ENCODE measurements at places on chromosomes 5 and 9.

GRCh38 chr5:10123254-10123989 lies 126.3 kb downstream of the ATPSCKMT start:
- no peak for DNase-seq

- DNase-seq = no peak
Observed at GRCh38 chr5:59116231-59116865, 533.5 kb downstream of the RAB3C start.

- DNase-seq = no peak
Observed at GRCh38 chr5:30894811-30895210, 298.7 kb upstream of the CDH6 start.

GRCh38 chr5:149043641-149044040 lies 19.2 kb downstream of the SH3TC2 start:
- no peak for DNase-seq

DNA sequence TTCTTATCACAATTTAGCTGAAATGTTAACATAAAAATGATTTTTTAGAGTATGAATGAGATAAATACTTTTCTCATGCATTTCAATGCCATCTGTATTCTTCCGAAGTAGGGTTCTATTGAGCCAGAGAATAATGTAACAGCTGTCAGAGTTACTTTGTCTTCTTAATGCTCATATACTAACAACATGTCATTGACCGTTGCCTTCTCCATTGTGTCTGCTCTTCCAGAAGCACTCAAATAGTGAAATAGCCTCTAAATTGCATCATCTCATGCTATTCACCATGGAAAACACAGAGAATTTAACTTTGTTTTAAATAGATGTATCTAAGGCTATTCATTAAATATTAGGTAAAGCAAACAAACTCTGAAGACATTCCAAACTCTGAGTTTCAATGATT lies 1875.9 kb upstream of the CDH9 start:
- DNase-seq = no peak

DNA sequence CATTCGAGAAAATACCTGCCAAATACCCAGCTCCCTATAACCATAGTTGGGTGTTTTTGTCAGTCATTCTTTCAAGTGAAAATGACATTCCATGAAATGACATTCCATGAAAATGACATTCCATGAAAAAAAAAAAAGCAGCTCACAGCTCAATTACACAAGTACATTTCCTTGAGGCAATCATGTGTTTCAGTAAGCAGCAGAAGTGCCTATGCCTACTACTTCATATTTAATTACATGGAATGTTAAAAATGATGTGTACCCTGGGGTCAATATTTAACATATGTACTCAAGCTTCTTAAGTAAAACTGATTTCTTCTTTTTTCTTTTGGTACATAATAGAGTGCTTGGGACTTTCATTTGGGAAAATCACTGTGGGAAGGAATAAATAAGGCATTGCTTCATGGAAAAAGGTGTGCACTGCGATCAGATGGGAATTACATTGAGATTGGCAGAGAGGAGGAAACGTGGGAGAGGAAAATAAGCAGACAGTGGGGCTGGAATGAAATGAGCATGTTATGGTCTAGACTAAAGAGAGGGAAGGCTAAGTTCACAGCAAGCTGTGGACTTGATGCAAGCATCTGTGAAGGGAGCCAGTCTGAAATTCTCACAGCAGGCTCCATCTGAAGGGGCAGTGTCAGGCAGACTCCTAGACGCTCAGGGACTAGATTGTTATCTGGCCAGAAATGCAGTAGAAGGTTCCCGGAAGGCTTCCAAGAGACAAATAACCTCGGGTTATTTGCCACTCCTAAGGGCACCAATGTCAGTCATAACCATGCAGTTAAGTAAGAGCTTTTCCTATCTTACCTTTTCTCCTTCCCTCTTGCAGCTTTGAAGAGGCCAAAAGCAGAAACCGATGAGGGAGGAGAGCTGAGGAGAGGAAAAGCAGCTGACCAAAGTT lies 15.2 kb upstream of the SPATA9 start:
- peak; percentile 46 for DNase-seq

- DNase-seq = no peak
Observed at GRCh38 chr9:87875831-87876545, 6.7 kb upstream of the SPATA31E1 start.

- no peak for DNase-seq
Observed at GRCh38 chr9:131734165-131734610, 5.7 kb downstream of the RAPGEF1 start.

DNA sequence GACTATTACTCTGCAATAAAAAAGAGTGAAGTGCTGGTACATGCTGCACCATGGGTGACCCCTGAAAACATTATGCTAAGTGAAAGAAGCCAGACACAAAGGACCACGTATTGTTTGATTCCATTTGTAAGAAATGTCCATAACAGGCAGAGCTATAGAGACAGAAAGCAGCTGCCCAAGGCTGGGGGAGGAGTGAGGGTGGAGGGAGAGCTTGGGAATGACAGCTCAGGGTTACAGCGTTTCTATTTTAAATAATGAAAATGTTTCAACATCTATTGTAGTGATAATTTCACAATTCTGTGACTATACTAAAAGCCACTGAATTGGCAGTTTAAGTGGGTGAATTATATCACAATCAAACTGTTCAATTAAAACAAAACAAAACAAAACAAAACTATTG lies 81.7 kb downstream of the MYO10 start:
- DNase-seq = no peak

- DNase-seq = no peak
Observed at GRCh38 chr5:131627207-131627865, 7.7 kb downstream of the RAPGEF6 start.

All from DMS 273 treated with DMSO at 0.1 percent for 48 hours (cell line).